Hematopoietic multipotent progenitor cell treated with erythropoietin and hydrocortisone succinate and interleukin-3 and kit ligand, for 4 days (in vitro differentiated cells): ENCODE measurements at places on chromosomes 2 and 18.

DNA sequence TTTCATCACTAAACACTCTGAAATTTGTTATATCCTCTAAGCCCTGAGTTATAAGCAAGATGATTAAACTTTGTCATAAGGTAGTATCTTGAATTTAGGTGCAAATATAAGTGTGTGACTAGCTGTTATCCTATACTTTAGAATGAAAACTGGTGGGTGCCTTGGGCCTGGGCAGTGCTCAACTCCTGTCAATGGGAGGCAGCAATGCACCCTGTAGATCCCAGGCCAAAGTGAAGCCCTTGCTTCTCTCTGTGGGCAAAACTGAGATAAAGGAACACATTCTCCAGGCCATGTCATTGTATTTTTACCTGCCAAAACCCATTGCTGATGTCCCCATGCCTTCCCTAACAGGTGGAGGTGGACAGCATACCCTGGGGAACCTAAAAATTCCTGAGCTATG, 525.2 kb downstream of the TNS1 start:
- peak; percentile 6 for DNase-seq

DNA sequence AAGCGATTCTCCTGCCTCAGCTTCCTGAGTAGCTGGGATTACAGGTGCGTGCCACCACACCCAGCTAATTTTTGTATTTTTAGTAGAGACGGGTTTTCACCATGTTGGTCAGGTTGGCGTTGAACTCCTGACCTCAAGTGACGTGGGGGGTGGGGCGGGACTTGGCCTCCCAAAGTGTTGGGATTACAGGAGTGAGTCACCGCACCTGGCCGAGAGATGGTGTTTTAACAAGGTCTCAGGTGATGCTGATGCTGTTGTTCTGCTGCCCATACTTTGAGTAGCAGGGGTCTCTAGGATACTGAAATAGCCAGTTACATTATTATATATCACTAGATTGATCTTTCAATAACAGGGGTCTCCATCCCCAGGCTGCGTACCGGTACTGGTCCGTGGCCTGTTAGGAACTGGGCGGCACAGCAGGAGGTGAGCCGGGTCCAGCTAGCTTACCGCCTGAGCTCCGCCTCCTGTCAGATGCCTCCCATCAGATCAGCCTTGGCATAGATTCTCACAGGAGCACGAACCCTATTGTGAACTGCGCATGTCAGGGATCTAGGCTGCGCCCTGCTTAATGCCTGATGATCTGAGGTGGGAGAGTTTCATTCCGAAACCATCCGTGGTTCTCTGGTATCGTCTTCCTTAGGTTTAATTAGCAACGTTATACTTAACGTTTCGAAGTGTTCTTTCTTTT, 48.3 kb upstream of the SLC38A11 start:
- DNase-seq: no peak

DNA sequence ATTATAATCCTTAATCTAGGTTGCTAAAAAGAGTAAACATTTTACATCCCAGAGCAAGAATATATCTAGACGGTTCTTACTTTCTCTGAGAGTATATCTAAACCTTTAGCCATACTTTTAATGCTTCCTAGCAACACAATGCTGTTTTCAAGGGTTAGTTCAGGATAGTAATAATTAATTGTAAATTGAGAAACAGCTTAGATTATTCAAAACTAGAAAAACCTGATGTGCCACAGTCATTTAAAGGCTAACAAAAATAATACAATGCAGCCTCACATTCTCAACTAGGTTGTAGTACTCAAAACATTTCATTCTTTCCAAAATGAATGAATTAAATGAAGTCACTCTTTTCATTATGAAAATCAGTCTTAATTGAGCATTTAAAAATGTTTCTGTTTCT, 103.2 kb upstream of the OTX1 start:
- no peak for DNase-seq

DNA sequence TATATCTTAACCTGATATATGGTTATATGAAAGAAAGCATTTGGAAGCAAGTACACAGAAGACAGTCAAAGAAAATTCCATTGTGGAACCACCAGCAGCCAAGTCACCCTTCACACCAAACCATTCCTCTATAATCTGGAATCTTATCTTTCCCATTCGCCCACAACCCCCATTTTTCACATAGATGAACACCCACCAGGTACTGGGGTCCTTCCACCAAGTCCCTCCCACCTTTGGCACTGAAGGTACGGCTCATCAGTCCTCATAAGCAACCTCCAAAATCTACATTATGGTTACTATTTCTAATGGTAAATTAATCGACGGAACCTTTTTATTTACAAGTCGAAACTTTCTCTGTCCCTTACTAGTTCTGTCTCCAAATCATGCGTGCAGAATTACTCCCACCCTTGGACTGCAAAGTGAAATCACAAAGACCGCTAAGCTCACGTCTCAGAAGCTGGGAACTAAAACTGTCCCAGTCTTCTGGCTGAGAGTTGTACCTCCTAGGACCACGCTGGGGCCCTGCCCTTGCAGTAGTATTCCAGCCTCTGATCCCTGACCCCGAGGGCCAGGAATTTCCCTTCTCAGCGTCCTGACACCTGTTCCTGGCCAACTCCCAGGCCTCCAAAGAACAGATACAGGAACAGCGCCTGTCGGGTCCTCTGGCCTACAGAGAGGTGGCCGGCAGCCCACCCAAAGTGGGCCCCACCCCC, 702 bp downstream of the OLA1 start:
- DNase-seq: peak; percentile 53

DNA sequence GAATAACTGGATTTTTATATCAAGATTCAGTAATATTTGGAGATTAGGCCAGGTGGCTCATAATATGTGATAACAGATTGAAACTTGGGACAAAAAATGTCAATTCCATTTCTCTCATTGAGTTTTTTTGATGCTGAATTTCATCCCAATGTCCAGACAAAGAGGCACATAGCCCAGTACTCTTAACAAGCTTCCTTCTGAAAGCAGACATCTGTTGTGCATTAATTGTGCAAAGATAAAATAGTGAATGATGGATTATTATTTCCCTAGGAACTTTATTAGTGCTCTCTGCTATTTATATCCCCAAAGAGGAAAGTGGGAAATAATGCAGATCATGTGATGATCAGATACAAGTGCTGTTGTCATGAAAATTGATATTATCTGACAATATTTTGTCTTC, 234.1 kb downstream of the CCDC102B start:
- DNase-seq: no peak

DNA sequence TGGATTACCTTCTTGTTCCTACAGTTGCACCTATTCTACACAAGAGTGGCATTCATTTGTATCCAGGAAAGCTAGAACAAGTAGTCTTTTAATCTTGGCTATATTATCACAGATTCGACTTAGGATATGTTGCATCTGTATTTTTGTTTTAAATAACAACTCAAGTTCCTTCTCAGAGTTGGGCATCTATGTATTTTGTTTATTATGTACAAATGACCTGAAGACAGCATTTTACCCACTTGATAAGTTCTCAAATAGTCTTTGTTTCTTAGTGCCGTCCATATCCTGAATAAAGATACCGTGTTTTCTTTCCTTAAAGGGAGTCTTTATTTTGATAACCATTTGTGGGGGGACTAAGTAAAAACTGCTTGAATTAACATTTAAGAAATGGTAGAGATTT, 2.9 kb downstream of the ITPRID2 start:
- no peak for DNase-seq

DNA sequence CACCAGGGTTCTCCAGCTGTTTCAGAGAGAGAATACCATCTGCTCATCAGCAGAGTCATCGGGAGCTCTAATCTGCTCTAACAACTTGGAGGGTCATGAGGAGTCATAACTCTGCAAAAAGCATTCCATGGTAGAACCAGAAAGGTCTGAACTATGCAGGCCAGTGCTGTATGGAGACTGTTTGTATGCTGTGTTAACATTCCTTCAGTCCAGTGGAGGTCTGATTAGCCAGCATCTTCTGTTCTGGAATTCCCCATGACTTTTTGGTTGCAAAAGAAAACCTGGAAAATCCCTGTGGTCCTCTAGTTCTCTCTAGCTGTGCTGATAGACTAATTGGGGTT, 9.4 kb upstream of the ITGB6 start:
- no peak for DNase-seq

GRCh38 chr2:152864601-152865149, 146.3 kb downstream of the ARL6IP6 start:
- no peak for DNase-seq

- DNase-seq: peak; percentile 34
Measured at GRCh38 chr2:24163186-24163585, 11.7 kb upstream of the FAM228A start.

DNA sequence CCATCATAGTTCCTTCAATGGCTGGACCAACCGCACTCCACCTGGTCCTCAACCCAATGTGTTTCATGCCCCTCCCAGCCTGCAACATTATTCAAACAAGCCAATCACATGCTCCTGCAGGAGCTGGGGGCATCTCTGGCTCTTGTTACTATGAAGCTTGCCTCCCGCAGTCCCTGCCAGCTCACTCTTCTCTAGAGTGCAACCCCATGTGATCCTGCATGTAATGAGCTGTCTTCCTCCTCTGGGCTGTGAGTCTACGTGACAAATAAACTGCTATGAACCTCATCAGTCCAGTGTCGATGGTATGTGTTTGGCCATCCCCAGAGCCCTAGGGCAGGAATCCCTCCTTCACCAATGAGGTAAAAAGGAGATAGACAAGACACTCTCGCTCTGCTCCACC, 15.8 kb upstream of the BOD1L2 start:
- no peak for DNase-seq

DNA sequence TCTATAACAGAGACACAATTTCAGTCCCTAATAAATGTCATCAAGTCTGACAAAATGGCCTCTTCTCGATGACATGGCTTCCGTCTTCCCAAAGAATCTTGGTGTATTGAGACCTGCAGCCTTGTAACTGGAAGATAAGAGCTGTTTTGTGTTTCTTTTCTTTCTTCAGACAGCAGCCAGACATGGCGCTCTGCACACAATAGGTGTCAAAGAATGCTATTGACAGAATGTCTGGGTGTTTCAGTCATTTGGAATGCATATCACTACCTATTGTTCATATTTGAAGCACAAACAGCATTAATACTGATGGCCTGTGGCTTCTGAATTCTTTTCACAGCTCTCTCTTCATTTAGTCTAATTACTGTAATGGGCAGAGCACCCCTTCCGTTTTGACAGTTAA, 344.8 kb downstream of the RPRM start:
- DNase-seq: no peak

- peak; percentile 59 for DNase-seq
Measured at GRCh38 chr2:179274749-179275148, 10.1 kb upstream of the SESTD1 start.

- DNase-seq: peak; percentile 42
Measured at GRCh38 chr18:59994357-59994756, 94.6 kb downstream of the PMAIP1 start.

- peak; percentile 9 for DNase-seq
Measured at GRCh38 chr2:80302314-80303005, 2.1 kb downstream of the LRRTM1 start.

DNA sequence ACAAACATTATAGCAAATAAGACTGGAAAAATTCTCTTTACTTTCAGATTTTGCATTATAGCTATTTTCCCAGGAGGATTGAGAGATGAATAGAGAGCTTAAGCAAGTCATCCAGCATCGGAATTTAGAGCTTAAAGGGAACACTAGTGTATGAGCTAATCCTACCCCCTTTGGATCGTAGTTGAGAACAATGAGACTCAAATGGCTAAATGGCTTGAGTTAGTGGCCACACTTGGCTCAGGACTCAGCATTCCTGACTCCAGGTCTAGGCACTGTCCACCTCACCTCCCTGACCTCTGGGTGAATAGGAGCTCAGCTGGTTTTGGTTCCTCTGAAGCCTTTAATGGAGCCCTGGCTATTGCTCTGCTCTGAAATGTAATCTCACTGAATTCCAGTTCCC, 97.5 kb upstream of the CXCR4 start:
- DNase-seq: no peak

GRCh38 chr2:130819608-130820278, 17.0 kb upstream of the ARHGEF4 start:
- no peak for DNase-seq

DNA sequence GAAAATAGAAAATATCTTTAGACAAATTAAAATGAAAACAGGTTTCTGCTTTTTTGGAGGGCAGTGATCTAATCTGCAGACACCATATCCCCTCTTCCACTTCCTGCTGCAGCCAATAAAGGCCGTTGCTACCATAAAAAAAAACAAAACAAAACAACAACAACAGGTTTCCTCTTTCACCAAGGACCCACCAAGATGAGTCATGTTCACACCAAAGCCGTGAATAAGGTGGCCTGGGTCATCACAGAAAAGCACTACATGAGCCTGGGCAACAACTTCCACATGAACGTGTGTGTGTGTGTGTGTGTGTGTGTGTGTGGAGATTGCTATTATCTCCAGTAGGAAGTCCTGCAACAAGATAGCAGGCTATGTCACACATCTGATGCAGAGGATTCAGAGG, 24.8 kb upstream of the TFCP2L1 start:
- peak; percentile 59 for DNase-seq

DNA sequence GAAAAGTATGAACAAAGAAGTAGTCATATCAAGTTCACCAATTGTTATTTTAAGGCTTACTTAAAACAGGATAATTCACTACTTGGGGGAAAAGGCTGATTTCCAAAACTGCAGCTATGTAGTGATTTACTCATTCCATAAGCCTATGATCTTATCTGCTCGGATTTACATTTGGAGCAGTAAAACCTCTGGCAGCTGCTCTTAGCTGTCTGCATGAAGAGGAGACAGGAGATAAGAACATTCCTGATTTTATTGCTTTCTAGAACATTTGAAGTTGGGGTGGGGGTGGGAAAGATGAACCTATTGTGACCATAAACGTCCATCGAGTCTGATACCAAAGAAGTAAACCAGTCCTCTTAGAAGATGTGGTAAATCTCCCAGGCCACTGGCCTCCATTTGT, 120.9 kb downstream of the MMADHC start:
- DNase-seq: no peak

- DNase-seq: peak; percentile 87
Measured at GRCh38 chr2:122193622-122194021, 438.2 kb downstream of the TSN start.

- no peak for DNase-seq
Measured at GRCh38 chr2:177348733-177349693, 43.6 kb upstream of the AGPS start.

- DNase-seq: no peak
Measured at GRCh38 chr2:188364033-188364630, 72.5 kb downstream of the GULP1 start.

DNA sequence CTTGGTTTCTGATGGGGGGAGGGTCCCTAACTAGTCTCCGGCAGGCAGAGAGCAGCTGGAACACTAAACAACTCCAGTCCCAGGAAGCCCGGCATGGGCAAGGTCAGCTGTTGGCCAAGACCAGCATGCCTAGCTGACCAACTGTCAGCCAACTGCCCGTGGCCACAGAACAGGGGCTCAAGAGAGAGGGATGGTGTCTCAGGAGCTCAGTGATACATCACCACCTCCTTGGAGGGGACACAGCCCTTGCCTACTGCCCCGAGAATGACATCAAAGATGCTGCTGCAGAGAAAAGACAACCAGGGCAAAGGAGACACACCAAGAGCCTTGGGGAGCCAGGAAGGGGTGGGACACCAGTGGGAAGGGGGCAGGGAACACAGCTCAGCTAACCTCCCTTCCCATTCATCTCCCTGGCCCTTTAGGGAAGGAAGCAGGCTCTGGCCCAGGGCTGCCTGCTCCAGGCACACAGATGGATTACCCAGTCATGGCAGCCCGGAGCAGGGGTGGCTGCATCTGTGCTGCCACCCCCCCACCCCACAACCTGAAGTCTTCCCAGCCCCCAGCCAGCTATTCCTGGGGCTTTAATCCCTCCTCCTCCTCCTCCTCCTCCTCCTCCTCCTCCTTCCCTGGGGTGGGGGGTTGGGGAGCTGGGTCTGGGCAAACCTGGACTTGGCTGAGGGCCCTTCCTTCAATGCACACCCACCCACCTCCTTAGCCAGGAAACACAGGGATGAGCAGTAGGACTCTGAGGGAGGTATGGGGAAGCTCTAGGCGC, 1.9 kb downstream of the BIN1 start:
- no peak for DNase-seq
